ENCODE measurements at places on chromosomes 3 and 15.

DNA sequence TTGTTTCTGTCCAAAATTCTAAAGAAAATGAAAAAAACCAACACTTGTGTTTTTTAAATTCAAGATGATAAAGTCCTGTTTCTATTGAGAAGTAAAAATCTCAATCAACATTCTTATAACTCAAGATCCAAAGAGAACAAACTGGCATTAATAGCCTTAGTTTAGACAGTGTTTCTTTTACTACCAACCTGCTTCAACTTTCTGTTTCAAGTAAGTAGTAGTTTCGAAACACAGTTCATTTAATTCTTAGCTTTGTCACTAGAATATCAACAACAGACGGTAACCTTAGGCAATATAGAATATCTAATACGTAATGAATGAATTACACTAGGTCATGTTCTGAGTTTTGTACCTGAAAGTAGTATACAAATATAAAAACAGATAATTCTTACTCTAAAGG is 23.7 kb downstream of the CIP2A start:
- no peak for DNase-seq

DNA sequence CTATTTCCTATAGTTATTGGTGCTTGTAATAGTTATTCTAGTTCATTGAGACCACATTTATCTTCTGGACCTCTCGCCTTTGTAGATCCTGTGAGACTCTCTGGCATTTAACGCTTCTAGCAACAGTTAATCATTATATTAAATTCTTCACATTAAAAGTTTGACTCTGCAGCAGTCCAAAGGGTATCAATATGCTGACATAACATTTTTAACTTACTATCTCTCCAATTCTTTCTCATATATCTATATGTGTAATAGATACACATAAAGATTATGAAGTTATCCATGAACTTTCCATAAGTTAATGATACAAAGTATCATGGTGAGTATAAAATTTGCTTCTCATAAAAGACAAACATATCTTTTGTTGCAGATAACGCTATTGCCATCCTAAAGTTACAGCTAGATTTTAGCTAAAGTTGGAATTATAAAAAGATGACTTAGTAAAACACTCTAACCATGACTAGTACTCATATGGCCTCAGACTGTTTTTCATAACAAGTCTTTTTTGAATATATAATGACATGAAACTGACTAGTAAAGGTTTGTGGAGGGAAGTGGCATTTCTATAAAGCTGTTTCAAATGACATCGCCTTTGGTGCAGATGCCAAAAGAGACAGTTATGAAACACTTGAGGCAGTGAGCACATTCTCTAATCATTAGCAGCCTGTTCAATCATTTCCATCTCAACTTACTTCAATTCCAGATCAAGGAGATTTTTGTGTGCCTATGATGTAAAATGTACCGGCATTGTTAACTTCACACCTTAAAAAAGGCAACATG is 379.3 kb upstream of the CBLB start:
- no peak for DNase-seq

DNA sequence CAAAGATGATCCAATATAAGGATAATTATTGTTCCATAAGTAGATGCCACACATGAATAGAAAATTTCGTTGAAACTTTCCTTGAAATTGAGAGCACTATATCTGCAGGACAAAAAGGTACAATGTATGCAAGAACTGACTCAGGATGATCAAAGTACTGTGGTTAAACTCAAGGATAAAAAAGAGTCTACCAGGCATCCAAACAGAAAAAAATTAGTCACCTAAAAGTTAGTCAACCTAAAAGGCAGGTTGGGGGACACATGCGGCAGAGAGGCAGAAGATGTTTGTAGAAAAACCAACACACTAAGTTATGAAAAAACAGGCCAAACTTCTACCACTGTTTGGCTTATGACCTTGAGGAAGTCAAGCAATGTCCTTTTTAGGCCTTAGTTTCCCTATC is 68.7 kb downstream of the GSK3B start:
- no peak for DNase-seq

GRCh38 chr3:126834596-126835471 is 130.8 kb downstream of the CHCHD6 start:
- DNase-seq = no peak

- no peak for DNase-seq
Observed at GRCh38 chr3:23580096-23580713, 225.6 kb upstream of the UBE2E1 start.

GRCh38 chr3:100413613-100414012 is 12.3 kb downstream of the LNP1 start:
- DNase-seq = no peak

DNA sequence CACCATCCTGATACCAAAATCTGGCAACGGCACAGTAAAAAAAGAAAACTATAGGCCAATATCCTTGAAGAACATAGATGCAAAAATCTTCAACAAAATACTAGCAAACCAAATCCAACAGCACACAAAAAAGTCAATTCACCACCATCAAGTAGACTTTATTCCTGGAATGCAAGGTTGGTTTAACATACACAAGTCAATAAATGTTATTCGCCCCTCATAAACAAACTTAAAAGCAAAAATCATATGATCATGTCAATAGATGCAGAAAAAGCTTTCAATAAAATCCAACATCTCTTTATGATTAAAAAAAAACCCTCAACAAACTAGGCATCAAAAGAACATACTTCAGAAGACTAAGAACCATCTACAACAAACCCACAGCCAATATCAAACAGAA is 252.9 kb downstream of the UACA start:
- DNase-seq = no peak

DNA sequence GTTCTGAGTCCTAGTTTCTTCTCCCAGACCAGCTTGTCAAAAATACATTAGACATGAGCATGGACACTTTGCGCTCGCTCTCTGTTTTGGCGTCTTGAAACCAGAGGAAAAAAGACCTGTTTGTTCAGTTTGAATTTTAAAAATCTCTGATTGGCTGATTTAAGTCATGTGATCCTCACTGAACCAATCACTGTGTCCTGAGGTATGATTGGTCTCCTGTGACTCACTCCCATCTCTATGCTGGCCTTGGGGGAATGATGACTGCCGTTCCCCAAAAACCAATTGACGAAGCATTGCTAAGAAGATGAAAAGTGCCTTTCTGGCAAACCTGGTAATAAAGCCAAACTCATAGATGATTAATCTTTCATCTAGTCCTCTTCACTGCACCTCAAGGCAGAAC is 256.5 kb downstream of the IL5RA start:
- no peak for DNase-seq

DNA sequence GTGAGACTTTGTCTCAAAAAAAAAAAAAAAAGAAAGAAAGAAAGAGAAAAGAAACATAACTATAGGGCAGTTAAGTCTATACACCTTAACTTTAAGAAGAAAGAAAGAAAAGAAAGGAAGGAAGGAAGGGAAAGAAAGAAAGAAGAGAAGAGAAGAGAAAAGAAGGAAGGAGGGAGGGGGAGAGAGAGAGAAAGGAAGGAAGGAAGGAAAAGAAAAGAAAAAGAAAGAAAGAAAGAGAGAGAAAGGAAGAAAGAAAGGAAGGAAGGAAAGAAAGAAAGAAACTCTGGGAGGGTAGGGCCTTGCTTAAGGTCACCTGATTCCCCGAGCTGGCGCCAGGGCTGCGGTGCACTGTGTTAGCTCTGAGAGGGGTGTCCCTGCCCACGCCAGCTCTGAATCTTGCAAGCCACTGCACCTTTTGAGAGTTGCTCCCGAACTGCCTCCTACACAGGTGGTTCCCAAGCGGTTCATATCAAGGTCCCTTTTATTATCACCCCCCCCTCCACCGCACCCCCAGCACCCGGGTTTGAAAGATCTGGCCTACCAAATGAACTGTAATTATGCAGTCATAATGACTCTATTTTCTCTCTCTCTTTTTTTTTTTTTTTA is 39.2 kb upstream of the VPS8 start:
- DNase-seq = no peak

- DNase-seq = no peak
Observed at GRCh38 chr3:12436514-12437220, 47.6 kb upstream of the TSEN2 start.

- no peak for DNase-seq
Observed at GRCh38 chr3:144032531-144033239, 61.1 kb downstream of the DIPK2A start.

GRCh38 chr15:91997163-91997562 is 143.7 kb downstream of the SLCO3A1 start:
- DNase-seq = no peak

GRCh38 chr3:102529452-102529851 is 94.6 kb downstream of the ZPLD1 start:
- DNase-seq = no peak

GRCh38 chr15:90243943-90244639 is 5.3 kb upstream of the TTLL13 start:
- DNase-seq = no peak

GRCh38 chr3:37833302-37834186 is 28.1 kb upstream of the CTDSPL start:
- DNase-seq = no peak

- no peak for DNase-seq
Observed at GRCh38 chr3:108296239-108296638, at the start of gene HHLA2. TSS of gene HHLA2 (plus strand) at chr3:108296548. CDS start at chr3:108351814, 55,266 bp downstream.

DNA sequence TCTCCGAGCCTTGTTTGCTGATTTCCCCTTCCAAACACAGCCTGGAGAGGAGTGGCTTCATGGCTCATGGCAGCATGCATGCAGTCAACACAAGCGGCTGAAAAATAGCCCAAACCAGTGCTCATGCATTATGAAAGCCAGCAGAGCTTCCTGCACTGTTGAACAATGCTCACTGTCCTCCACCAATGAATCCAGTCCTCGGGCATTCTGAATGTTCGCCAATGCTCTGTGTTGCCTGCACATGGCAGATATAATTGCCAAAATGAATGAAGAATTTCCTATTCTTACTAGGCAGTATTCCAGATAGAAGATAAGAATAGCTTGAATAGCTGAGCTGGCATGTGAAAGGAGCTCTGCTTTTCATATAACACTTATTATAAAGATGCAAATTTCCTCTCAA is 252.7 kb downstream of the ROBO1 start:
- DNase-seq = no peak

DNA sequence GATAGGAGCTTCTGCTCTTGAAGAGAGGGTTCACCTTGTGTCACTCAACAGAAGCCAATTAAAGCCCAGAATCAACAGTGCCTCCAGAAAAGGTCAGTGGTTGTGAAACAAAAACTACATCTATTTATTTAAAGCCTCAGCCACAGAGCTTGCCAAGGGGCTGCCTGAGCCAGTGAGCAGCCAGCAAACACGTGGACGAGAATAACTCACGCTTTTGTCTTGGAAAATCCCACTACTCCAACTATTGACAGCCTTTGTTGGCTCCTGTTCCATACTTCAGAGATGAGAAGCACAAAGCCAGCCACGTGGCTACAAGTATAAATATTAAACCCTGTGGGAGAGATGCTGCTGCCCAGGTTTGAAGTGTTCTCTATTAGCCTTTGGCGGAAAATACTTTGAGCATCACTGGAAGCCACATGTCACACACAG is 10.3 kb downstream of the GPR156 start:
- no peak for DNase-seq

DNA sequence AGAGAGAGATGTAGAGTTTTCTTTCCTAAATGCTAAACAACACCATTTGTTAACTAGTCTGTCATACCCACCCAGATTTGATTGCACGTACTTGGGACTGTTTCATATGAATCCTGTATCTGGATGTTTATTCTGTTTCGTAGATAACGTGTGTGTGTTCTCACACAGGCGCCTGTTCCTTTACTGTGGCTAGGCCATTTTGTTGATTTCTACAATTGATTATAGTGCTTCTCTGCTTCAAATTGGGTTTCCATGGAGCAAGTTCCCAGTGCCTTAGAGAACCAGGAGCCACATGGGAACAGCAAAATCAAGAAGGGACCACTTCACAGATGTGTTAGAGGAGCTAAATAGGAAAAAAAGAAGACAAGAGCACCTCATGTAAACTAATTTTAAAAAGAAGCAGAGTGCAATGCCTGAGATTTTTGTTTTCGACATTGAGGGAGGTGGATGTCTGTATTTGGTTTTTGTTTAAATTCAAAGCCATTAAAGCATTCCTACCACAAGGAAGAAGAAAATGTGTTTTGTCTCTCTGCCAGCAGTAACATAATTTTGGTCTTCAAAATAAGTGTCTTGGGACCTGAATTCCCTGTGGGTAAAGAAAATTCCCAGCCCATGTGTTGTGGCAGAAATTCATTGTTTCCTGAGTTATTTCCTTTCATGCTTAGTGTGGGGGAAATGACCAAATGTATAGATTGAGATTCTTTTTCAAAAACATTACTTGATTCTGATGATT is 424.0 kb upstream of the C2CD4B start:
- no peak for DNase-seq

Measured in activated T-cell treated with anti-CD3 and anti-CD28 coated beads for 1 hour (primary cell).